Activated T-helper 1 cell treated with anti-CD3 and anti-CD28 coated beads, Interleukin-12 subunit alpha, Interleukin-12 subunit beta, Interleukin-2, Interleukin-4 antibody, amounts not matched to agents 30 ng/mL and 10 ng/mL and 1 ng/mL, durations not matched to agents 14 hours and 24 hours and 36 hours (primary cell): ENCODE measurements at places on chromosomes 2 and 18.

- no peak for DNase-seq
These were observed at the start of gene MOGAT1 for GRCh38 chr2:222671259-222672067. Gene MOGAT1 (plus strand): TSS chr2:222671658. CDS start chr2:222671786, 128 bp downstream.

DNA sequence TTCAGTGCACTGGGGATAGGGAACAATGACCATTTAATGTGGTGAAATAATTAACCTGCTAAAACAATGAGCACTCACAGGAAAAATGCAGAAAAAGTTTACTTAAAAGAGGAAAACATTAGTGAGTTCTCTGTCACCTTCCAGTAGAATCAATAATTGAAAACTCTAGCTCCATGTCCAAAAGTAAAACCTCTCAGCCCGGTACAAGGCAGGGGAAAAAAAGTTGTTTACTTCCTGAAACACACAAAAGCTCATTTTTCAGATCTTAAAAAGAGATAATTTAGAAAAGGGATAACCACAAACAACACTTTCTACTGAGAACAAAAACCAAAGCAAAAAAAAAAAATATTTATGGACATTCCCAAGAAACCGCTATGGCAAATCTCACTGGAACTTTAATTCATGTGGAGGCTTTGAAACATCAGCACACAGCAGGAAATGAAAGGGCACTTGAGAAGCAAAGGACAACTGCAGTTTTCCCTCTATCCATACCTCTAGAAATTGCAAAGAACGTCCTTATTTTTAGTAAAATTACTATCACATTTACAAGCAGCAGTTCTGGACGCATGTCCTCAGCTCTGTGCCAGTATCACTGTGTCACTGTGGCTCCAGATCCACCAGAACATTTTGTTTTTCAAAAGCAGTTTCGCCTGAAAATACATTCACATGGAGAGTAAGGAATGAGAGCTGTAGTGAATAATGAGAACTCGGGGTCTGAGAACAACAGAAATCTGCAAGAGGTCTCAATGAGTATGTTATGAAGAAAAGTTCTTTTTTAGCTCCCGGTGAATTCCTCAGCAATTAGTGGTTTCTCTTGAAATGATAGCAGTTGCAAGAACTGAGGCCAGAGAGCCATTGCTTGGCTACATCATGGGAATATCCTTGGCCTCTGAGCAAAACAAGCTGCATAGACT lies 44.7 kb upstream of the DNAH7 start:
- DNase-seq: no peak

- DNase-seq: peak; percentile 51
These were observed 1.8 kb upstream of the BCL11A start for GRCh38 chr2:60555066-60555782.

GRCh38 chr2:150119819-150120218 lies 367.6 kb downstream of the RND3 start:
- DNase-seq: no peak

- no peak for DNase-seq
These were observed 12.3 kb upstream of the SIX3 start for GRCh38 chr2:44929159-44929734.

GRCh38 chr2:59732871-59733566 lies 820.4 kb downstream of the BCL11A start:
- no peak for DNase-seq

DNA sequence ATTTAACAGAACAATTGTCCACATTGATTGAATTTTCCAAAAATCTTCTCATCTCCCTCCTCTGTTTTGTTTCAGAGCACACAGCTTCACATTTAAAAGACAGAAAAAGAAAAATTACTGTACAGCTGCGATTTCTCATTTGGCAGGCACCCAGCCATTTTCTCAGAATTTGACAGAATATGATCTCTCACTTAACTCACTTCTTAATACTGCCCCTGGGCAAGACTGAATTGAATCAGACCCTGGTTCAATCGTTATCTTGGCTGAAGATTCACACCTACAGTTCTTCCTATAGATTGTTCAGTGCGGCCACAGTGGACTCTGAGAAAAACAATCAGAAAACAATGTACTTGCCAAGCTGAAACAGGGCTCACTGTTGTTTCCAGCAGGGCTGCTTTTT lies 90.2 kb upstream of the LHCGR start:
- no peak for DNase-seq

DNA sequence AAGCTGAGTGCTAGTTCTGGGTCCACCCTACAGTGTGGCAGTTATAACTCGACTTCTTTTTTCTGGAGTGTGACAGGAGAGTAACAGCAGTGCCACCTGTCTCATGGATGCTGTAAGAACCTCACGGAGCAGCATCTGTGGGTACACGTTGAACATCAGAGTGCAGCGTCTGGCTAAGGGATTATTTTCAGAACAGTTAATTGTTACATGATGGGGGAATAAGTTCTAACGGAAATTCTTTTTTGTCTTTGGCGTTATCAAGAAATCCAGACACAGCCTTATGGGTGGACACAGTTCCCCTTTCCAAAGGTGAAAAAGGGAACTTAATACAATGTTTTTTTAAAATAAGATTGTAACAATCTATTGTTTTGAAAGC lies 28.3 kb upstream of the TOGARAM2 start:
- DNase-seq: no peak

DNA sequence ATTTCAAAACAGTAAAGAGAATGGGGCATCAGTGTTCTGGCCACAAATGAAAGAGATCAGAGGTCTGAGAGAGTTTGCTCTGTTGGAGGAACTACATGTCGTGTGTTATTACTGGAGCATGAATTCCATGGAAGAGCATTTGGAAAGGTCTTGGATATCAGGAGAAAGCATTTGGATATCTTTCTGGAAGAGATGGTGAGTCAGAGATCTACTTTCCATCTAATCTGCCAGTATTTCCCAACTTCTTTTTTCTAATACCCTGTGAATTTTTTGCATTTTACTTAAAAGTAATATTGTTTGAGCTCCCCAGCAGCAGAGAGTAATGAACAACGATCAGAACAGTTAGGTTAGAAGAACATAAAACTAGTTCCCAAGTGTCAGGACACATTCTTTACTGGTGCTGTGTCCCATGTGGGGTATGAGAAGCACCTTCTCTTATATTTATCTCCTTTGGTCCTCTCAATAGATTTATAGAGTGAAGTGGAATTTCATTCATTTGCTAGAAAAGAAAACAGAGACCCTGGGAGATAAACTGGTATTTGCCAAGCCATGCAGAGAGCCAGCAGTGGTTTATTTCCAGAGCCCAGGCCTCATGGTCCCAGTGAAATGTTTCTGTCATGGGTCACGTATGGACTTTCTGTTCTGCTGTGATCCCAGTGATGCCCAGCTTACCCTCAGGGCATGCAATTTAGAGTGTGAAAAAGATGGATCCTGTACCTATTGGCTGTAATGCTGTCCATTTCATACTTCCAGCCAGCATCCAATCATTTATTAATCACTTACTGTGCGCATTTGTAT lies 130.8 kb upstream of the NT5C1B start:
- no peak for DNase-seq

GRCh38 chr2:96801786-96802595 lies 14.1 kb upstream of the CNNM3 start:
- DNase-seq: no peak

- DNase-seq: no peak
These were observed 13.9 kb upstream of the MBP start for GRCh38 chr18:77146249-77147080.

DNA sequence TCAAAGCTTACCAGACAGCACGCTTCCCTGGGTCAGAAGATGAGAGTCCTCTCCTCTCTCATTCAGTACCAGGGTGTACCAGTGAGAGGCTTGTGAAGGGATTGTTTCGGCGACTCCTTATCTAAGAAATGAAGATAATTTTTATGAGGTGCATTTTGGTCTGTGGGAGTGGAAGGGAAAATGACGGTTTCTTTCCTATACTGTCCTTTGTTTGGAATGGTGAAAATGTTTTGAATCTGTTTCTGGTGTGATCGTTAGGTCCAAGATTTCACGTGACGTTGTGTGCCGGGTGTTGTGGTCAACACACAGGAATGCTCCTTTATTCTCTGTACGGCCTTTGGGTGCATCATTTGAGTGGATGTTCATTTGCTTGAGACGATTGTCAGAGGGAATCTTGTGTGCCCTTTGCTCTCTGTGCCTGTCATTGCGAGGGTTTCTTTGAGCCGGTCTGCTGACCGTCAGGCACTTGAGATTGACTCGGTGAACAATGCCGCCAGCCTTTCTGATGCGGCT lies 183.5 kb downstream of the AGAP1 start:
- no peak for DNase-seq

DNA sequence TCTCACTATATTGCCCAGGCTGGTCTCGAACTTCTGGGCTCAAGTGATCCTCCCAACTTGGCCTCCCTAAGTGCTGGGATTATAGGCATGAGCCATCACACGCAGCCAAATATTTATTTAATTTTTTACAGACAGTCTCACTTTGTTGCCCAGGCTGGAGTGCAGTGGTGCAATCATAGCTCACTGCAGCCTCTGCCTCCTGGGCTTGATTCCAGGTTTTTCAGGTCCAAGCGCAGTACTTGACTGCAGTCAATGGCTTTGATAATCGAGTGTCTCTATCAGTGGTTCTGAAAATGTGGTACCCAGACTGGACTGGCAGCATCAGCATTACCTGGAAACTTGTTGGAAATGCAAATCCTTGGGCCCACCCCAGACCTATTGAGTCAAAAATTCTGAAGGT lies 63.1 kb downstream of the PLB1 start:
- no peak for DNase-seq

GRCh38 chr2:12168791-12169388 lies 422.5 kb downstream of the LPIN1 start:
- DNase-seq: no peak

- no peak for DNase-seq
These were observed 43.1 kb upstream of the SELENOI start for GRCh38 chr2:26302846-26303245.

DNA sequence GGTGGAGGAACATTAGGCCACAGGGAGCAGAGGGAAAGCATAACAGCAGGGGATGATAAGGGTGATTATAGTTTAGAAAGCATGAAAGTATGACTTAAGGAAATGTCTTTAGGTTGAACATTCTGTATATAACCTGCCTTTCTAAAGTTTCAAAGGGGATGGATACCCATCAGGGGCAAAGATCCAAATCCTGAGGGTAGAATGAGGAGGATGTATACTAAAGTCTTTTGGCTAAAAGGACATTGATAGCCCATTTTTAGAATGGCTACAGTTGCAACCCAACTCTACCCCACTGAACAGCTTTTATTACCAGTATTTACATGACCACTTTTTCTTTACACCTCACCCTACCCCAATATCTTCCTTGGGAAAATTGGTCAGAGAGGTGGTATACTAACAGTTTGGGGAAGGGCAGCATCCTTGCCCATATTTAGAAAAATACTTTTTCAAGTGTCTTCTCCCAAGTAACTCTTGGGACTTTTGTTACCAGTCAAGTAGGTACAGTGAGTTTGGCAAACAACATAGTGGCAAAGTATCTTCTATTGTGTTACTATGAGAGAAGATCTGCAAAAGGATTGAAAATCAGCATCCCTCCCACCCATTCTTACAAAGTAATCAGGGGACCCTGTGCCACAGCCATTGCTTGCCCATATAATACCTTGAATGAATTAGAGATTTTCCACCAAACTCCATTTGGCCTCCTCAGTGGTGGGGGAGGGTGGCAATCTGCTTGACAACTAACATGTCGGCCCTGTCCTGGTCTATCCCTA lies 8.3 kb downstream of the MAT2A start:
- no peak for DNase-seq

- no peak for DNase-seq
These were observed 1603.8 kb upstream of the ZEB2 start for GRCh38 chr2:146123714-146124113.

DNA sequence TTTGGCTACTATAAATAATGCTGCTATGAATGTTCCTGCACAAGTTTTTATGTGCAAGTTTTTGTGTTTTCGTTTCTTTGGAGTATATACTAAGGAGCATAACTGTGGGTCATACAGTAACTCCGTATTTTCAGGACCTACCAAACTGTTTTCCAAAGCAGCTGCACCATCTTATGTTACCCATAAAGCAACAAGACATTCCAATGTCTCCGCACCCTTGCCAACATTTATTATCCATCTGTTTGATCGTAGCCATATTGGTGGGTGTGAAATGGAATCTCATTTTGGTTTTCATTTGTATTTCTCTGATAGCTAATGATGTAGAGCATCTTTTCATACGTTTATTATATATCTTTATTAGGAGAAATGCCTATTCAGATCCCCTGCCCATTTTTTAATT lies 13.8 kb downstream of the TMEM131 start:
- DNase-seq: no peak

DNA sequence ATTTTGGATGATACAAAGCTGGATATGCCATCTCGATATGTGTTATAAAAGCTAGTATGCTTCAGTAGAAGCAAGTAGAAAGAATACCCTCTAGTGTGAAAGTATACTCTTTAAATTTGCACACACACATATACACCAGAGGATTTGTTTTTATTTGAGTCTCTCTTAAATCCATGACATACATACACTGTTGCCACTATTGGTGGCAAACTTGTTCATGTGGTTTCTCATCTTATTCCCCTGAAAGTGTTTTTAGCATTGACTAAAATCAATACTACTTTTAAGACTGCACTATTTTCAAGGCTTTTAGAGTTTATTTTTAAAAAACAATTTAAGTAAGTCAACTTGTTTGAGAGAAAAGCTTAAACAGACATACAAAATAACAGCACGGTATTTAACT lies 137.4 kb downstream of the IKZF2 start:
- no peak for DNase-seq

GRCh38 chr2:120785228-120785966 lies 49.7 kb downstream of the GLI2 start:
- no peak for DNase-seq

GRCh38 chr2:145012806-145013205 lies 492.9 kb upstream of the ZEB2 start:
- no peak for DNase-seq

- DNase-seq: no peak
These were observed 57.3 kb downstream of the SLC8A1 start for GRCh38 chr2:40394597-40394996.

DNA sequence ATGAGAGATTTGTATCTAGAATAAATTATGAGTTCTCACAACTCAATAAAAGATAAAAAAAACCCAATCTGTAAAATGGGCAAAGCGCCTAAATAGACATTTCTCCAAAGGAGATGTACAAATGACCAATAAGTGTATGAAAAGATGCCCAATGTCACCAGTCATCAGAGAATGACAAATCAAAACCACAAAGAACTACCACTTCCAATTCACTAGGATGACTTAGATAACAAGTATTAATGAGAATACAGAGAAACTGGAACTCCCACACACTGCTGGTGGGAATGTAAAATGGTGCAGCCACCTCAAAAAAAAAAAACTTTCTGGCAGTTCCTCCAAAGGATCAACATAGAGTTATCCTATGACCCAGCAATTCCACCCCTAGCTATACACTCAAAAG lies 17.4 kb upstream of the COL6A3 start:
- no peak for DNase-seq

DNA sequence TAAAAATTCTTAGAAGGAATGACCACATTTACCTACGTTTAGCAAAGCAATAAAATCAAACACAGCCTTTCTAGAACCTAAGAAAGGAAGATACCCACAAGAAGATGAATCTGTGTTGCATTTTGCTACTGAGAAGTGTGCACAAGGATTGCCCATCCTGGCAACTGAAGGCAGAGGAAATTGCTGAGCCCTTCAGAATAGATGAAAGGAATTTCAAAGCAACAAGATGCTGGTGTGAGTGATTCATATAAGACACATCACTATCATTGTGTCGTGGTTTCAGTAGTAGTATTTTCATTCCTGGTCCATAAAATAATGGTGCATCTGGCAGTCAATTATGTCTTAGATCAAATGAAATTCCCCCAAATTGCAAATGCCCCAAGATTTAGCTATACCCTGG lies 48.4 kb upstream of the ANKRD44 start:
- no peak for DNase-seq

- DNase-seq: no peak
These were observed 3.4 kb downstream of the SDC1 start for GRCh38 chr2:20221555-20221973.

- DNase-seq: no peak
These were observed 141.0 kb downstream of the CERS6 start for GRCh38 chr2:168596881-168597655.
